ENCODE measurements at places on chromosomes 3 and 15.

- H3K36me3 ChIP-seq = no peaks in the 10 kb centered on the region
- H3K27me3 ChIP-seq = peaks cover 11% of the 10 kb centered on the region
- DNase-seq = no peak
- no peak overlapping the region for H3K4me3 ChIP-seq
- H3K27ac ChIP-seq = no peak overlapping the region
Measured at GRCh38 chr15:48972750-48973503, 9.2 kb upstream of the SHC4 start.

GRCh38 chr3:195558602-195559001 lies 15.5 kb upstream of the PPP1R2 start:
- H3K27ac ChIP-seq = no peak overlapping the region
- DNase-seq = no peak
- no peaks in the 10 kb centered on the region for H3K36me3 ChIP-seq
- H3K4me3 ChIP-seq = no peak overlapping the region
- no peaks in the 10 kb centered on the region for H3K4me1 ChIP-seq

DNA sequence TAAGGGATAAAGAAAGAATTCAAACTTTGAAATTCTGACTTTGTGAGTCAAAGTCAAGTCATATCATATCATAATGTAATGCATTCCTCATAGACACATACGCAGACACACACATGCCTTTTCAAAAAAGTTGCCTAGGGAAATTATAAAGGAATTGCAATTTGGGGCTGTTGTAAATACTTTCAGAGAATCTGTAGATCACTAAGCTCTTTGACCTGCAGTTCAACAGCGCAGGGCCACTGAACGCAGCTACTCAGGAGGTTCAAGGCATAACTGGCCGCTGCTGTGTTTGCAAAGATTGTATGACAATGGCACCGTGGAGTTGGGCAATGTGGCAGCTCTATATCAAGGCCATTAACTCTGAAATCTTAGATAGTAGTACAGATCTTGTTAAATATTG lies 188.4 kb upstream of the THRB start:
- no peaks in the 10 kb centered on the region for H3K4me1 ChIP-seq
- no peaks in the 10 kb centered on the region for H3K36me3 ChIP-seq
- no peak overlapping the region for H3K27ac ChIP-seq
- H3K27me3 ChIP-seq = no peaks in the 10 kb centered on the region
- no peak for DNase-seq

GRCh38 chr3:194177141-194177540 lies 41.2 kb downstream of the HES1 start:
- peaks cover 27% of the 10 kb centered on the region for H3K27me3 ChIP-seq
- DNase-seq = no peak
- no peak overlapping the region for H3K27ac ChIP-seq
- H3K36me3 ChIP-seq = no peaks in the 10 kb centered on the region
- no peak overlapping the region for H3K4me3 ChIP-seq

- H3K4me3 ChIP-seq = no peak overlapping the region
- H3K36me3 ChIP-seq = peaks cover 9% of the 10 kb centered on the region
- no peaks in the 10 kb centered on the region for H3K4me1 ChIP-seq
- DNase-seq = no peak
- H3K27ac ChIP-seq = no peak overlapping the region
Measured at GRCh38 chr3:44661189-44661588, 12.7 kb downstream of the ZNF35 start.

GRCh38 chr3:10702961-10703740 lies 112.9 kb upstream of the SLC6A11 start:
- H3K36me3 ChIP-seq = no peaks in the 10 kb centered on the region
- H3K27ac ChIP-seq = no peak overlapping the region
- peaks cover 11% of the 10 kb centered on the region for H3K4me1 ChIP-seq

GRCh38 chr15:53272116-53272515 lies 482.0 kb upstream of the ONECUT1 start:
- DNase-seq = no peak
- no peaks in the 10 kb centered on the region for H3K4me1 ChIP-seq
- no peaks in the 10 kb centered on the region for H3K36me3 ChIP-seq
- H3K27me3 ChIP-seq = no peaks in the 10 kb centered on the region
- H3K4me3 ChIP-seq = no peak overlapping the region
- H3K27ac ChIP-seq = no peak overlapping the region

GRCh38 chr15:34241376-34242330 lies 16.8 kb downstream of the EMC4 start:
- peaks cover 24% of the 10 kb centered on the region for H3K36me3 ChIP-seq
- no peak overlapping the region for H3K4me3 ChIP-seq
- DNase-seq = peak; percentile 16
- no peaks in the 10 kb centered on the region for H3K4me1 ChIP-seq
- H3K27me3 ChIP-seq = no peaks in the 10 kb centered on the region

DNA sequence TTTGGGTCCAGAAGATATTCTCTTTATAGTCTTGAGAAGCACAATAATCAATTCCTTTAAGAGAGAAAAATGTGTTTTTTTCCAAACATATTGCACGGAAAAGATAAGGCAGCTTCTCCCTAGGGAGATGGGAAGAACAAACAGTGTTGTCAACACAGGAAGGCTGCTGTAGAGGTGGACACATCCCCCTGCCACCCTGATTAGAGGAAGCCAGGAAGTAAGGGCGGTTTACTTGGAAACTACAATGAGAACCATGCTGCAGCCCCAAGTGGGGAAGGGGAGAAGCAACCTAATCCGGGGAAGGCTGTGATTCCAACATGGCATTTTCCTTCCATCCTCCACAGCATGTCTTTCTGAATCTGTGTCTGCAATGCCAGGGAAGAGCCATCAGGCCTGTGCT lies 256.9 kb upstream of the TGFBR2 start:
- no peak for DNase-seq
- H3K36me3 ChIP-seq = peaks cover 7% of the 10 kb centered on the region
- peaks cover 32% of the 10 kb centered on the region for H3K4me1 ChIP-seq
- H3K27ac ChIP-seq = no peak overlapping the region

DNA sequence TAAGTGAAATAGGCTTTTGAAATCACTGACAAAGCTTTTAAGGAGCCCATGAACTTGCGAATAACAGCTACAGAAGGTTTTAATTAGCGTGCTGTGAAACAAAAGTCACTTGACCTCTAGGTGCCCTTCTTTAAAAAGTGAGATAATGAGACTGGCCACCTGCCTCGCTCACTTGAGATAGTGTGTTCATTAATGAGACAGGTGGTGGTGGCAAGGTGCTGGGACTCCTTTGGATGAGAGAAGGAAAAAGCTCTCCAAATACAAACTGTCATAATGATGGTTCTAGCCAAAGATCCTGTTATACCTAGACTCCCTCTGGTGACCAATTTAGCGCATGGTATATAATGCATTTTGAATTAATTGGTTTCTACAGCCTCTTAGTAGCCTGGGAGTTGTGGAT lies 22.7 kb upstream of the IREB2 start:
- H3K27me3 ChIP-seq = peaks cover 49% of the 10 kb centered on the region
- no peak overlapping the region for H3K4me3 ChIP-seq
- H3K36me3 ChIP-seq = no peaks in the 10 kb centered on the region
- DNase-seq = no peak
- no peak overlapping the region for H3K27ac ChIP-seq

- no peaks in the 10 kb centered on the region for H3K27me3 ChIP-seq
- peaks cover 89% of the 10 kb centered on the region for H3K36me3 ChIP-seq
- peak overlapping the region; percentile 99 for H3K4me3 ChIP-seq
- DNase-seq = peak; percentile 47
- peak overlapping the region; percentile 96 for H3K27ac ChIP-seq
Measured at GRCh38 chr3:50606596-50606995, 5.0 kb downstream of the CISH start.

- DNase-seq = no peak
- H3K4me1 ChIP-seq = no peaks in the 10 kb centered on the region
- H3K27ac ChIP-seq = no peak overlapping the region
- H3K27me3 ChIP-seq = no peaks in the 10 kb centered on the region
Measured at GRCh38 chr3:145843561-145843960, 317.4 kb downstream of the PLOD2 start.

DNA sequence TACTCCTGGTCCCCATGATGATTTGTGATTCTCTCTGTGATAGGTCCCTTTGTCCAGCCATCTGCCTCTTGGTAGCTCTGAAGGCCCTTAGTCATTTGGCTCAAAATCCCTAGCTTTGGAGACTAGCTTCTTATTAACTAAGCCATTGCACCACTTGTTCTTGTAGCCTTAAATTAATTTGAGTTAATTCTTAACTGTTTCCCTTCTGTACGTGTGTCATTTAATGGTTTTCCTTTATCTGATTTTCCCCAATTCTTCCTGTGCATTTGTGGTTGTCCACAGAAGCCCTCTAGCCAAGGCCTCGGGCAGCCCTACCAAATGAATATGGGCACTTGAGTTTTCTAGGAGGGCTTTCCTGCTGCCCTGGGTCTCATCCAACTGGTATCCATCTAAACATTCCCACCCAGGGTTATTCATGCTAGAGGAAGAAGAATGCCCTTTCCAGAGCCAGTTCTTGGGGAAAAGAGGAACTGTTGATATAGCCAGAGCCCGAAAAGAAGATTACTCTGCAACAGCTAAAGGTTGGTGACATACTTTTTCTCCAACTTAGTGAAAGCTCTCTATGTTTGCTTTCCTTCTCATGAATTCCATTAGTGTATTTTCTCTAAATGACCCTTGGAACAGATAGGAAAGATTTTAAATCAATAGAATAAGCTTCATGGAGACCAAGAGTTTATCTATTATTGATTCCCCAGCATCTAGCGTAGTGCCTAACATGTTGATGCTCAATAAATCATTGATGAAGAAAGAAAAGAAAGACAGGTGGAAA lies 44.2 kb upstream of the ZBTB38 start:
- H3K4me3 ChIP-seq = no peak overlapping the region
- no peak for DNase-seq
- no peak overlapping the region for H3K27ac ChIP-seq
- no peaks in the 10 kb centered on the region for H3K27me3 ChIP-seq
- H3K36me3 ChIP-seq = no peaks in the 10 kb centered on the region

GRCh38 chr3:126137490-126138130 lies 42.8 kb downstream of the ALDH1L1 start:
- no peaks in the 10 kb centered on the region for H3K36me3 ChIP-seq
- no peak overlapping the region for H3K4me3 ChIP-seq
- no peak overlapping the region for H3K27ac ChIP-seq

DNA sequence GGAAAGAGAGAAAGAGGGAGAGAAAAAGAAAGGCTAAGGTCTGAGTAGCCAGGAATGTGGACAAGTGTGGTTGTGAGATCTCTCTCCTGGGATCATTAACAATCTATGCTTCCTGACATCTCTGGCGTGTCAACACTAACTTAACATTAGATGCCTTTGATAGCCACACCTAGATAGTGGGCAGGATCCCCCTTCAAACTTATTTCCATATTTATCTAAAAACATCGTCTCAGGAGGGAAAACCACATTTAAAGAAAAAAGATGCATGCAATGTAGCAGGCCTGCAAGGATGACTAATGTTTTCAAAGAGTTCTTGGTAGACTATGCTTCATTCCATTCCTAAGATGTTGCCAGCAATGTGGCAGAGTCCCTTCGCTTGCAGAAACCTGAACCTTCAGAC lies 80.9 kb downstream of the MLH1 start:
- no peak overlapping the region for H3K4me3 ChIP-seq
- H3K4me1 ChIP-seq = no peaks in the 10 kb centered on the region
- H3K36me3 ChIP-seq = peaks cover 12% of the 10 kb centered on the region

- H3K27me3 ChIP-seq = no peaks in the 10 kb centered on the region
- no peak overlapping the region for H3K4me3 ChIP-seq
- H3K36me3 ChIP-seq = peaks cover 34% of the 10 kb centered on the region
- H3K27ac ChIP-seq = peak overlapping the region; percentile 46
Measured at GRCh38 chr3:46935168-46935858, 41.2 kb downstream of the CCDC12 start.

DNA sequence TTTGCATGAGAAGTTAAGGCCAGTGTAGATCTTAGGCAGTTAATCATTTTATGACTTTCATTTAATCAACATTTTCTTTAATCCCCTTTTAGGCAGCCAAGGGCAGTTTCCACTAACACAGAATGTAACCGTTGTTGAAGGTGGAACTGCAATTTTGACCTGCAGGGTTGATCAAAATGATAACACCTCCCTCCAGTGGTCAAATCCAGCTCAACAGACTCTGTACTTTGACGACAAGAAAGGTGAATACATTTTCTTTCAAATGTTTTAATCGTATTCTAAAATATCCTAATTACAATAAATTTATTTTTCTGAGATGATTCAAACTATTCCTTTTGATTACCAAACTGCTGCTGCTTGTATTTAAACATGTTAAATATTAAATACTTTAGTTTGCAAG lies 843.2 kb downstream of the CADM2 start:
- no peaks in the 10 kb centered on the region for H3K27me3 ChIP-seq
- H3K4me3 ChIP-seq = no peak overlapping the region
- no peak for DNase-seq
- no peaks in the 10 kb centered on the region for H3K4me1 ChIP-seq
- no peak overlapping the region for H3K27ac ChIP-seq

DNA sequence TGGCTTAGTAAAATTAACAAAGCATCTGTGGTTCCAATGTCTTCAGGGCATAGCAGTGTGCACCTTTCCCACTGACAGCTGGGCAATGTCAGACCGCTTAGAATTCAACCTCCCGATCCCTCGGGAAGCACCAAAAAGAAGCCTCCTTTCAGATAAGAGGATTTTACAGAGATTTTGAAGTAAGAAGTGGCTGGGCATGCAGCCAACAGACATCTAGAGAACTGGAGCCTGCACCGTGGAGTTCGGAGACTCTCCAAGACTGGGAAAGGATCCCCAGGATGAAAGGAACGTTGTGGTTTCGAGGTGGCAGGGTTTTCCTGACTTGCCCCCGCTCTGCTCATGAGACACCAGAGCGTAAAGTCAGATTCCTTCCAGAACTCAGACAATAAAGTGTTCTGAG lies 5.3 kb downstream of the FAM174B start:
- peaks cover 4% of the 10 kb centered on the region for H3K36me3 ChIP-seq
- peaks cover 65% of the 10 kb centered on the region for H3K27me3 ChIP-seq
- H3K4me3 ChIP-seq = no peak overlapping the region
- DNase-seq = no peak
- H3K27ac ChIP-seq = no peak overlapping the region
- H3K4me1 ChIP-seq = peaks cover 3% of the 10 kb centered on the region

GRCh38 chr3:151356794-151357462 lies 27.6 kb upstream of the P2RY13 start:
- H3K27ac ChIP-seq = no peak overlapping the region
- DNase-seq = no peak
- no peaks in the 10 kb centered on the region for H3K4me1 ChIP-seq
- H3K27me3 ChIP-seq = no peaks in the 10 kb centered on the region

GRCh38 chr3:134809427-134810051 lies 14.5 kb downstream of the EPHB1 start:
- no peak for DNase-seq
- peaks cover 10% of the 10 kb centered on the region for H3K27me3 ChIP-seq
- H3K4me3 ChIP-seq = no peak overlapping the region
- H3K4me1 ChIP-seq = no peaks in the 10 kb centered on the region
- peaks cover 3% of the 10 kb centered on the region for H3K36me3 ChIP-seq
- no peak overlapping the region for H3K27ac ChIP-seq

DNA sequence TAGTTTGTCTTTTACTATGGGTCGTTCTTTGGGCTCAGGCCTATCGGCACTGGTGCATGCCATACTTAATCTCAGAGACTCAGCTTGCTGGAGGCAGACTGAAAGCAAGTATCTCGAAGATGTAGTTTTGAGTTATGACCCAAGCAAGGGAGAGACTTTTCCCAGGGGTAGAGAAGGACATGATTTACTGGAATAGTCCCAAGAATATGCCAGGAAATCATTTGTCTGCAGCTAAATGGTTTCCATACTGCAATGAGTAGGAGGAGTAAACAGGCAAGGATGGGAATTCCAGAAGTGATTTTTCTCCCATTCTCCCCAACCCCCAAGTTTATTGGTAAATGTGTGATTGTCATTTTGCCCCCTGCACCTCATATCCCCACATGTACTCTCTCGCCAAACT lies 35.4 kb upstream of the LACTB start:
- no peak overlapping the region for H3K4me3 ChIP-seq
- no peaks in the 10 kb centered on the region for H3K4me1 ChIP-seq
- no peak overlapping the region for H3K27ac ChIP-seq
- H3K36me3 ChIP-seq = no peaks in the 10 kb centered on the region
